Activated CD8-positive, alpha-beta T cell treated with anti-CD3 and anti-CD28 coated beads, Interleukin-2, amount 10 ng/mL, durations not matched to agents 7 days and 5 days (primary cell): ENCODE measurements at places on chromosomes 2 and 18.
A peak's percentile ranks its signal among the peaks of the same experiment; 100 is the strongest.

GRCh38 chr2:8171608-8172007 is 510.2 kb upstream of the ID2 start:
- H3K27me3 ChIP-seq, result peaks cover 13% of the 10 kb centered on the region
- peaks cover 2% of the 10 kb centered on the region for H3K36me3 ChIP-seq
- peaks cover 9% of the 10 kb centered on the region for H3K4me1 ChIP-seq

- H3K36me3 ChIP-seq, result peaks cover 2% of the 10 kb centered on the region
- H3K27me3 ChIP-seq, result no peaks in the 10 kb centered on the region
- no peak for DNase-seq
- H3K4me3 ChIP-seq, result no peak overlapping the region
Observed at GRCh38 chr2:121162893-121163292, 122.1 kb downstream of the TFCP2L1 start.

DNA sequence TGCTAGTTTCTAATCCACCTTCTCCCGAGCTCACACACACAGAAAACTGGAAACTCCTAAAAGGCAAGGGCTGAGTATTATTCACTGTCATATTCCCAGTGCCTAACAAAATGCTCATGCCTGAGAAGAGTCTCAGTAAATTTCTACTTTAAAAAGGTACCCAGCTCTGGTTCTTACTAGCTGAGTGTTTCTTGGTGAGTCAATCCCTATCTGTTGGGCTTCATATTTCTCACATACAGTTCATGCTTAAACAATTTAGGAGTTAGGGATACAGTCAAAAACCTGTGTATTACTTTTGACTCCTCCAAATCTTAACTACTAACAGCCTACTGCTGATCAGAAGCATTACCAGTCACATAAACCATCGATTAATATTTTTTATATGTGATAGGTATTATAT is 204.9 kb downstream of the EN1 start:
- no peaks in the 10 kb centered on the region for H3K36me3 ChIP-seq
- DNase-seq, result no peak
- no peak overlapping the region for H3K27ac ChIP-seq
- H3K4me3 ChIP-seq, result no peak overlapping the region
- no peaks in the 10 kb centered on the region for H3K4me1 ChIP-seq

DNA sequence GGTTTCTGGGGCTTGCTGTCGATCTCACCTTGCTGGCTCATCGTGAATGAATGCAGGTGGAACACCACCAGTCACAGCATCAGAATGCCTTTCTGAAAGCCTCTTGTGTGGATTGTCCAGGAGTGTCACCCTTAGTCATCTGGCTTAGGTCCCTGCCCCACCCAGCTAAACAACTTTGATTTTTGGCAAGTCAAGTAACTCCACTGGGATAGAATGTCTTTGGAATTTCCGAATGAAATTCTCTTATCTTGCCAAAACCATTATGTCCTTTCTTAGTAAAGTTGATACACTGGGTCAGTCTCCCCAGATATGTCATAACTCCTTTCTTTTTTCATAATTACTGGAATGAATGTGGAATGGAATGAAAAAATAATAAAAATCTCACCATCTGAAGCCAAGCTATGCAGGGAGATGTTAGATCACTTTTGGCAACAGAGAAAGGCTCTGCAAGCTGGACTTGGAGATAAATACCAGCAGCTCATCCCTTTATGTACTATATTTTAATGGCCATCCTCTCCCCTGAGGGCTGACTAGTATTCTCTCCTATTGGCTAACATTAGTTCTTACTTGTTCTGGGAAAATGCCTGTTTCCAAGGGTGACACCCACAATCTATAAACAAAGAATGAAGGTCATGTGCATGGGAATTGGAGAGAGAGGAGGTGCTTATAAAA is 35.4 kb downstream of the INSIG2 start:
- H3K4me1 ChIP-seq, result no peaks in the 10 kb centered on the region
- H3K36me3 ChIP-seq, result no peaks in the 10 kb centered on the region
- H3K4me3 ChIP-seq, result no peak overlapping the region
- no peak overlapping the region for H3K27ac ChIP-seq

- peak overlapping the region; percentile 99 for H3K27ac ChIP-seq
- no peaks in the 10 kb centered on the region for H3K27me3 ChIP-seq
- H3K4me3 ChIP-seq, result peak overlapping the region; percentile 73
- peaks cover 76% of the 10 kb centered on the region for H3K4me1 ChIP-seq
Observed at GRCh38 chr2:105737980-105738657, 6.6 kb upstream of the NCK2 start.

DNA sequence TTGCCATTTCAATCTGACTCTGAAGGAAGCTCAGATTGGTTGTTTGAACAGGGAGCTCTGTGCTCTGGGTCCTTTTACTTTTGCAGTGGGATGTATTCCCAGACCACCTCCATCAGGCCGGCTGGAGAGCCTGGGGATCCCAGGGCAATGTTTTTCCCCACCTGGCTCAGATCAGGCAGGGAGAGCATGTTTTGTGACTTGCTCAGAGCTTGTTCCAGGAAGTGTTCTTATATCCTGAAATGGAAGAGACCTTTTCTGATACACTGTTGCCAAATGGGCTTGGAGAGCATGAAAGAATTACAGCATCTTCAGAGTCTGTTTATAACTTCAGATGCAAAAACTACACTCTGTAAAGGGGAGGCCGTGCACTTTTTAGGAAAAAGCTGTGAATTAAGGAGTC is 56.0 kb downstream of the LIPG start:
- H3K27me3 ChIP-seq, result peaks cover 16% of the 10 kb centered on the region
- no peak for DNase-seq
- no peaks in the 10 kb centered on the region for H3K4me1 ChIP-seq
- H3K27ac ChIP-seq, result no peak overlapping the region
- no peak overlapping the region for H3K4me3 ChIP-seq
- no peaks in the 10 kb centered on the region for H3K36me3 ChIP-seq

DNA sequence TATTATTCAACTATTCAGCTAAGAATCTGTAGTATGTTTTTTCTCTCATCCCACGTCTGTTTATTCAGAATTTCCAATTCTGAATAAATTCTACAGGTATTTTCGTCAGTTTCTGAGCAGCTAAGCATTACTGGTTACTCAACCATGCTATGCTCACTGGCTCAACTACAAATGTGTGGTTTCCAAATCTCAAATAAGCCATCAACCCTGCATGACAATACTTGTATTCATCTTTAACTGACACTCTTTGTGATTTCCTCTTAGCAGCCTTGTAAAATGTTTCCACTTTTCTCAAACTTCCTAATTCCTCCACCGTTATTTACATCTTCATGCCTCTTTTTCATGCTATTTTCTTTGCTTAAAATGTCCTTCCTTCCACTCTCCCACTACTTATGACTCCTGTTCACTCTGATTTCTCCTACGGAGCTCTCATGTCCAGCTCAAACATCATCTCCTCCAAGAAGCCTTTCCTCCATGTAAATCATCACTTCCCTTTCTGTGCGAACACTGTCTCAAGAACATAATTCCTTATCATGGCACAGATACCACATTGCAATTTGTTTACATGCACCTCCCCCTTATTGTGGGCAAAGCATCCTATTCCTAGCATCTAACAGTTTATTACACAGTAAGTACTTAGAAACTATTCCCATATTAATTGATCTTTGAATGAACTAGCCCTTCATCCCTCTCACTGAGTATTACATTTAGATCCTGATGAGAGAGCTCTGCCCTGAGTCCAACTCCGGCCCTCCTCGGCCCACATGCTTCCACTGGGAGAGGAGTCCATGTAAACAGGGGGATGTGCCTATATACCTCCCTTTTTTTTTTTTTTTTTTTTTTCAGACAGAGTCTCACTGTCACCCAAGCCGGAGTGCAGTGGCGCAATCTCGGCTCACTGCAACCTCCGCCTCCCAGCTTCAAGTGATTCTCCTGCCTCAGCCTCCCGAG is 10.5 kb downstream of the CCDC88A start:
- H3K36me3 ChIP-seq, result peaks cover 2% of the 10 kb centered on the region
- DNase-seq, result no peak
- H3K4me1 ChIP-seq, result no peaks in the 10 kb centered on the region
- H3K27me3 ChIP-seq, result no peaks in the 10 kb centered on the region

GRCh38 chr2:23207871-23208270 is 177.1 kb upstream of the KLHL29 start:
- no peak for DNase-seq
- H3K4me1 ChIP-seq, result no peaks in the 10 kb centered on the region
- H3K27ac ChIP-seq, result no peak overlapping the region
- peaks cover 2% of the 10 kb centered on the region for H3K27me3 ChIP-seq
- no peaks in the 10 kb centered on the region for H3K36me3 ChIP-seq

- no peak overlapping the region for H3K27ac ChIP-seq
- DNase-seq, result no peak
- no peak overlapping the region for H3K4me3 ChIP-seq
- H3K36me3 ChIP-seq, result peaks cover 3% of the 10 kb centered on the region
- H3K4me1 ChIP-seq, result peaks cover 24% of the 10 kb centered on the region
Observed at GRCh38 chr2:136093583-136093982, 24.4 kb downstream of the CXCR4 start.

- no peak overlapping the region for H3K27ac ChIP-seq
- no peak overlapping the region for H3K4me3 ChIP-seq
- no peaks in the 10 kb centered on the region for H3K36me3 ChIP-seq
- H3K27me3 ChIP-seq, result peaks cover 2% of the 10 kb centered on the region
Observed at GRCh38 chr2:241014224-241014623, 15.8 kb downstream of the SNED1 start.

DNA sequence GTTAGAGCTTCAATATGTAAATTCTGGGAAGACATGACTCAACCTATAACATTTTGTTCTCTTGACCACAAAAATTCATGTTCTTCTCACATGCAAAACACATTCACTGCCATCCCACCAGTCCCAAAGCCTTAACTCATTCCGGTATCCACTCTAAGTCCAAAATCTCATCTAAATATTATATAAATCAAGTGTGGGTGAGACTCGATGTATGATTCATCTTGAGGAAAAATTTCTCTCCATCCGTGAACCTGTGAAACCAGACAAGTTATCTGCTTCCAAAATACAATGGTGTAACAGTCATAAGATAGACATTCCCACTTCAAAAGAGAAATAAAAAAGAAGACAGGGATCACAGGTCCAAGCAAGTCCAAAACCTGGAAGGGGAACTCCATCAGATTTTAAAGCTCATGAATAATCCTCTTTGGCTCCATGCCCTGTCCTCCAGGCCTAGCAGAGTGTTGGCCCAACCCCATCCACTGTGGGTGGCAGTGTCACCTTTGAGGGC is 101.3 kb downstream of the RAD51AP2 start:
- no peak overlapping the region for H3K27ac ChIP-seq
- no peaks in the 10 kb centered on the region for H3K27me3 ChIP-seq

GRCh38 chr18:34754300-34754699 is 44.2 kb downstream of the DTNA start:
- DNase-seq, result no peak
- no peak overlapping the region for H3K4me3 ChIP-seq
- H3K36me3 ChIP-seq, result no peaks in the 10 kb centered on the region

DNA sequence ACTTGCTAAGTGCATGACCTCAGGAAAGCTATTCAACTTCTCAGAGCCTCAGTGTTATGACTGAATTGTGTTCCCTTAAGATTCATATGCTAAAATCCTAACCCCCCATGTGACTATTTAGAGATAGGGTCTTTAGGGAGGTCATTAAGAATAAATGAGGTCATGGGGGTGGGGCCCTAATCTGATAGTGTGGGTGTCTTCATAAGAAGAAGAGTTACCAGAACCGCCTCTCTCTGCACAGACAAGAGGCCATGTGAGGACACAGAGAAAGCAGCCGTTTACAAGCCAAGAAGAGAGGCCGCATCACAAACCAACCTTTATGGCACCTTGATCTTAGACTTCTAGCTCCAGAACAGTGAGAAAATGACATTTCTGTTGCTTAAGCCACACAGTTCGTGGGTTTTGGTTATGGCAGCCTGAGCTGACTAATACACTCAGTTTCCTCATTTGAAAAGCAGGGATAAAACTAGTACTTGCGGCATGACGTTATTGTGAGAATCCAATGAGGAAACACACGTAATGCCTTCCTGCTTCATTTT is 9.9 kb downstream of the SH2D6 start:
- H3K4me1 ChIP-seq, result peaks cover 11% of the 10 kb centered on the region
- no peak for DNase-seq
- no peak overlapping the region for H3K27ac ChIP-seq
- no peaks in the 10 kb centered on the region for H3K36me3 ChIP-seq
- H3K4me3 ChIP-seq, result no peak overlapping the region

DNA sequence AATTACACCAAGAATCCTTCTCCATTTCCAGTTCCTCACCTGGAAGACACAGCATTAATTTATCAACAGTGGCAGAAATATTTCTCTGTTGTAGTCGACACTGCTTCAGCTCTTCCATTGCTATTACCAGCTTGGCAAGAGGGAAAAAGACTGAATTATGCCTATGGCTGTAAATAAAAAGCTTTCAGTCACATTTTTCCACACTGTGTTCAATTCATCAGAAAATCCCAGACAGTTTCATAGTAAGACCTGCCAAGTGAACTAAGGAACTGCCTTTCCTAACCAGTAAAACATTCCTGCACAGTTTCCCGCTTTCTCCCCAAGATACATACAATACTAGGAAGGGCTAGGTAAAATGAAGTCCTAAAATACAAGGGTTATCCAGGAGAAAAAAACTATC is 94.7 kb downstream of the EXOC6B start:
- H3K27me3 ChIP-seq, result no peaks in the 10 kb centered on the region
- DNase-seq, result no peak
- H3K4me3 ChIP-seq, result no peak overlapping the region
- H3K27ac ChIP-seq, result no peak overlapping the region
- no peaks in the 10 kb centered on the region for H3K4me1 ChIP-seq

GRCh38 chr2:101815739-101816391 is 118.4 kb downstream of the MAP4K4 start:
- H3K27me3 ChIP-seq, result no peaks in the 10 kb centered on the region
- DNase-seq, result no peak
- H3K4me3 ChIP-seq, result no peak overlapping the region
- peaks cover 29% of the 10 kb centered on the region for H3K4me1 ChIP-seq
- no peak overlapping the region for H3K27ac ChIP-seq

GRCh38 chr2:200034816-200035215 is 79.4 kb downstream of the MAIP1 start:
- no peaks in the 10 kb centered on the region for H3K4me1 ChIP-seq
- H3K27me3 ChIP-seq, result peaks cover 10% of the 10 kb centered on the region
- H3K27ac ChIP-seq, result no peak overlapping the region
- no peak overlapping the region for H3K4me3 ChIP-seq
- no peak for DNase-seq

GRCh38 chr2:105252271-105252670 is 10.7 kb downstream of the GPR45 start:
- no peak for DNase-seq
- no peak overlapping the region for H3K27ac ChIP-seq
- H3K4me3 ChIP-seq, result no peak overlapping the region
- H3K27me3 ChIP-seq, result no peaks in the 10 kb centered on the region

GRCh38 chr18:9079818-9080528 is 22.5 kb upstream of the NDUFV2 start:
- no peak for DNase-seq
- no peaks in the 10 kb centered on the region for H3K27me3 ChIP-seq
- peaks cover 47% of the 10 kb centered on the region for H3K4me1 ChIP-seq
- H3K4me3 ChIP-seq, result no peak overlapping the region
- H3K36me3 ChIP-seq, result peaks cover 18% of the 10 kb centered on the region

DNA sequence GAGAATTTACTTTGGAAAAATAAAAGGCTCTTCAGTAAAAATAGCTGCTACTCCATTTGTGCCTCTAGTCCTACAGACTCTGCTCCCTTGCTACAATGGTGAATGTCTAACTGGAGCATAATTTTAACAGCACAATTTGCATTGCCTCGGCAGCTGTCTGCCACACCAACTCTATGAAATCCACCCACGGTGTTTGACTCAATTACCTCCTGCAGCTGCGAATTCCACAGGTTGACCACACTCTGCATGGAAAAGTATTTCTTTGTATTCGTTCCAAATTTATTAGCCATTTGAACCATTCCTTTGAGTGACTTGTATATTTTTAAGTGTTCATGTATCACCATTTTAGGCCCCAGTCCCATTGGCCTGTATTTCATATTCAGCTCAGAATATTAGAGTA is 182.1 kb upstream of the CCDC68 start:
- no peak overlapping the region for H3K27ac ChIP-seq
- H3K36me3 ChIP-seq, result no peaks in the 10 kb centered on the region
- H3K4me1 ChIP-seq, result no peaks in the 10 kb centered on the region
